AML-193 (cell line): ENCODE measurements at places on chromosomes 6 and 20.

DNA sequence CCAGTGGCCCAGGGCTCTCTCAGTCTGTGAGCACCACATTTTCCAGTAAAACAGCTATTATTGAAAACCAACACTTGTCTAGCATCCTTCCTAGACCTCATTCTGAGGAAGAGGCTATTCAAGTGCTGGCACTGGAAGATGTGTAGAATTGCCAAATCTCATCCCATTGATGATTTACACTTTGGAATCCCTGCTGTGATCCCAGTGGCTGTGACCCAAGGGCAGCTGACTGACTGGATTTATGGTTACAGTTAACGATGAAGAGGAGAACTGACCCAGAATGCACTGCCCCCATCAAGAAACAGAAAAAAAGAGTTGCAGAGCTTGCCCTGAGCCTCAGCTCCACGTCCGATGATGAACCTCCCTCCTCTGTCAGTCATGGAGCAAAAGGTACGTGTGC lies 2.4 kb downstream of the CMTR1 start:
- DNase-seq: no peak

GRCh38 chr20:62122654-62123449 lies 577 bp downstream of the LSM14B start:
- DNase-seq: no peak

- DNase-seq: no peak
Observed at GRCh38 chr6:17237246-17237645, 43.9 kb upstream of the RBM24 start.

GRCh38 chr6:27839626-27840475 lies 72.3 kb downstream of the OR2B2 start:
- DNase-seq: peak; percentile 34

DNA sequence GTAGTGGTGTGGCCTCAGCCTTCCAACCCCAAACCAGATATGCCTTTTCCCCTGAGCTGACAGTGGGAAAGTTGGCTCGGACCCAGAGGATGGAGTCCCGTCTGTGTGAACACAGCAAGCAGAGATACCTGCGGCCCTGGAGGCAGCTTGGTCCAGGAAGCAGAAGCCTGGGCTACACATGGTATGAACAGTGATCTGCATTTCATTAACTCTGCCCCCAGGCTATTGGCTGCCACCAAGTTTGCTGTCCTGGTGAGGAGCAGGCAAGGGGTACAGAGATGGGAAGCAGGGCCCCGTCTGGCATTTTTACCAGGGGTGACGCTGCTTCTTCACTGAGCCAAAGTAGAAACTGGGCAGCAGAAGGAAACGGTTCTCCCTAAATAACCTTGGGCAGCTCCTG lies 90.0 kb downstream of the EDN3 start:
- DNase-seq: no peak

- no peak for DNase-seq
Observed at GRCh38 chr6:116313101-116313776, 33.5 kb upstream of the TSPYL1 start.

DNA sequence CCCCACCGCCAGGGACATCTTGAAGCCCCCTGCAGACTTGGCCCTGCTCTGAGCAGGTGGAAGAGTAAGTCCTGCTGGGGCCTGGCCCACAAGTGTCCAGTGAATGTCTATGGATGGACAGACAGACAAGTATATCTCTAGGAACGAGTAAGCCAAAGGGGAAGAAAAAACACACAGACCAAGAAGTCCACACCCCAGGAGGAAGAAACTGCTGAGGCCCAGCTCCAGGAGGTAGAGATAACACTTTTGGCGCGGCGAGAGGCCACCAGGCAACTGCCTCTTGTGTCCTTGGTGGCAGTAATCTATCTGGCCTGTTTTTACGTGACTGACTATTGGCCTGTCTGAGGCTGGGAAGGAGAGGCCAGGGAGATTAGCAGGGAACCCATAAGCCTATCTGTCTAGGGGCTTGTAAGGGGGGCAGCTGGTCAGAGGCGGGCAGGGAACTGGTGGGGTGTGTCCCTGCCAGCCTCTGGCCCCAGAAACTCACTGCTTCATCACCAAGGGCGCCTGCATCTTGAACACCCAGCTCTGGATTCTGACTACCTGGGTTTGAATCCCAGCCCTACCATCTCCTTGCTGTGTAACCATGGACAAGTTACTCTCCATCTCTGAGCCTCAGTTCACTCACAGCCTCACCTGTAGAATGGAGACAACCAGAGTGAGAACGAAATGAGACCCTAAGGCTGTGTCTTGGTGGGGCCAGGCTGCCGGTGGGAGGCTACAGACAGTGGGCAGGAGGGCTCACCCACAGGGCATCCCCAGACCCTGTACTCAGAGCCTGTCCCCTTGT lies 31.3 kb downstream of the C20orf203 start:
- no peak for DNase-seq

GRCh38 chr6:146341493-146342230 lies 202.0 kb upstream of the RAB32 start:
- DNase-seq: no peak

DNA sequence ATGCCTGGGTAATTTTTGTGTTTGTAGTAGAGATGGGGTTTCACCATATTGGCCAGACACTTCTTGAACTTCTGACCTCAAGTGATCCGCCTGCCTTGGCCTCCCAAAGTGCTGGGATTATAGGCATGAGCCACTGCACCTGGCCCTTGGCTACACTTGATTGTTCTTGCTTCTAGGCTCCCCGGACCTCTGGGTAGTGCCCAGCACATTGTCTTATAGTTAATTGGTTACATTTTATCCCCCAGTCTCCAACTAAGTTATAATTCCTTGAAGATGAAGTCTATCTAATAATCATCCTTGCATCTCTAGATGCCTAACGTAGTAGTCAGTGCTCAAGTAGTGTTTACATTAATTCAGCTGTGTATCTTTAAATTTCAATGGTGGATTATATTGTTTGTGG lies 11.8 kb downstream of the SMPDL3A start:
- DNase-seq: no peak

- DNase-seq: no peak
Observed at GRCh38 chr20:19769507-19769906, 11.4 kb downstream of the RIN2 start.

GRCh38 chr6:45949256-45949655 lies 66.4 kb downstream of the CLIC5 start:
- no peak for DNase-seq

- no peak for DNase-seq
Observed at GRCh38 chr20:25491446-25492038, 84.1 kb downstream of the GINS1 start.

GRCh38 chr6:5782783-5783547 lies 223.8 kb downstream of the NRN1 start:
- DNase-seq: no peak

- peak; percentile 19 for DNase-seq
Observed at GRCh38 chr6:68740828-68741500, 105.9 kb downstream of the ADGRB3 start.

- DNase-seq: no peak
Observed at GRCh38 chr6:39517756-39518155, 195.3 kb upstream of the KCNK16 start.

DNA sequence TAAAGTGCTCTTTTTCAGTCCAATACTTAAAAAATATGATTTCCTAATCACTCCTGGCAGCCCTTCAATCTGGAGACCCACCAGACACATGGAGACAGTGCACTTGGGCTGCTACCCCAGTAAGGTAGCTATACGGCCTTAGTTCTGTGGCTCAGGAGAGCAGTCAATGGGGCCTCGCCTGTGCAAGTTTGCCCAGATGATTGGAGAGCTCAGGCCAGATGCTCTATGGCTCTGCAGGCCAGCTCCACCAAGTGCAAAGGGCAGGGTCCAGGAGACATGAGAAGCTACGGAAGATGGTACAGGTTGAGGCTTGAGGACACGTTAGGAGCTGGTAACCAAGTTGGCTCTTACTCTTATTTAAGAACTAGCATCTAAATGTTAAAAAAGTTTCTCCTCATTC lies 30.7 kb downstream of the STK38 start:
- no peak for DNase-seq

DNA sequence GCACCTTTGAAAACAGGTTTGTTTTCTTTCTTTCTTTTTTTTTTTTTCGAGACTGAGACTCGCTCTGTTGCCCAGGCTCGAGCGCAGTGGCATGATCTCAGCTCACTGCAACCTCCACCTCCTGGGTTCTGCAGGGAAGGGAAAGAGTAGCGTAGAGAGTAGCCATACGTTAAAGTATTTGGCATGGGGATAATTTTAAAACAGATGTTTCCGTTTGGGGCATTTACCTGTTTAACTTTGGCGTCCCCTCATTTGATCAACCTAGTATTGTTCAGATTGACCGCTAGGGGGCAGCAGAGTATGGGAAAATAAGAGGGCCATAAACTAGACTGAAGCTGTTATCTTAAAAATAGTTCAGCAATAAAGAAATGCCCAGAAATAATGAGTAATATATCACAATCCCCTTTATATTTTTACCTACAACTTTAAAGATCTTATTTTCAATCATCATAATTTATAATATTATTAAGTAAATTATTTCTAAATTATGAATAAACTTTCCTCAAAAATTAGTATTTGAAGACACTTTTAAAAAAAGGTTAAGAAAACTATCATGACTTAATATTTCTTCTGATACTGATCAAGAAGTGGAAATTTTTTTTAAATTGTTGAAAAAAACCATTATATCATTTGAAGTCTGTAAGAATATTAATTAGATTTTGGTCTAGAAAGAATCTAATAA lies 7.6 kb upstream of the TAAR9 start:
- peak; percentile 63 for DNase-seq

GRCh38 chr6:34044945-34045595 lies 100.8 kb downstream of the GRM4 start:
- DNase-seq: no peak

GRCh38 chr20:2305479-2305878 lies 9.7 kb downstream of the TGM3 start:
- no peak for DNase-seq

GRCh38 chr6:168532070-168532469 lies 91.1 kb downstream of the SMOC2 start:
- DNase-seq: no peak

DNA sequence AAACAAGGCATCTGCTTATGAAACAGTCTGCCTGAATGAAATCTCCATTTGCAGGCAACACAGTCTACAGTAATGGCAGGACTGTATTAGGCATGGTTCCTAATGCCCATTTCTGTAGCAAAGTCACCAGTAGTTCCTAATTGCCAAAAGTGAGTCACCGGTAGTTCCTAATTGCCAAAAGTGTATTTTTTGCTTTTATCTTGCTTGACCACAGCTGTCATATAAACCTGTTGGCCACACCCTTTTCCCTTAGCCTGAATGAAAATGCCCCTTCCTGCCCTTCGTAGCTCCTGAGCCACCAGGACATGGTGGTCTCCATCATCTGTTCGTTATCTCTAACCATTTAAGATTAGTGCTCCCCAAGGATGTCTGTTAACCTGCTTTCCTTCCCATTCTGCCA lies 34.5 kb downstream of the MTHFD1L start:
- DNase-seq: no peak

DNA sequence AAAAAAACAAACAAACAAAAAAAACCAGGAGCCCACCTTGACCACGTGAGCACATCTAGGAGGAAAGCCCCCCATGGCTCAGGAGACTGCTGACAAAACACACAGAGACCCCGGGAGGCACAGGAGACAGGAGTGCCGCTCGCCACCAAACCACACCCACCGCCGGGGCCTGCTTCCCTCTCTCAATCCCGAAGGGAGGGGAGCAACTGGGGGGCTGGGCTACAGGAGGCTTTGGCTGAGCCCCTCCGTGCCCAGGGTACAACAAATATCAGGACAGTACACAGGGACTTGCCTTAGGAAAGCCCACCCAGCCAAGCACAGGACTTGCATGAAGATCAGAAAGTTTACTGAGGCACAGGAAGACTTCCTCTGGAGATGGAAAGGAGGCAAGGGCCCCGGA lies 102.5 kb downstream of the TAF4 start:
- no peak for DNase-seq

DNA sequence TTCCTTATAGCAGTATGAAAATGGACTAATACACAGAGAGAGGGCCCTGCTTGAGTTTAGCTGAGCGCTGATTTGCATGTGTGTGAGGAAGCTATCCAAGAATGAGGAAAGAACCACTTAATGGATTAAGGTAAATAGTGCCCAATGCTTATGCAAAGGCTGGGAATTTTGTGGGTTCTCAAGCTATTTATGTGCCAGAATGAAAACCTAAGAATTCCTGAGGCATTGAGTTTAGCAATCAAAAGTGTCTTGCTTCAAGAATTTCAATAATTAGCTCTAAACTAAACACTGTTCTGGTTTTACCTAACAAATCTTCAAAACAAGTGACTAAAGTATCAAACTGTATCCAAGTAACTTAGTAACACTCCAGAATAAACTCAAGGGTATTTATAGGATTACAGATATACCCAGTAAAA lies 7.0 kb upstream of the OR14J1 start:
- no peak for DNase-seq
